RWPE1 (cell line): ENCODE measurements at places on chromosomes 6 and 20.

DNA sequence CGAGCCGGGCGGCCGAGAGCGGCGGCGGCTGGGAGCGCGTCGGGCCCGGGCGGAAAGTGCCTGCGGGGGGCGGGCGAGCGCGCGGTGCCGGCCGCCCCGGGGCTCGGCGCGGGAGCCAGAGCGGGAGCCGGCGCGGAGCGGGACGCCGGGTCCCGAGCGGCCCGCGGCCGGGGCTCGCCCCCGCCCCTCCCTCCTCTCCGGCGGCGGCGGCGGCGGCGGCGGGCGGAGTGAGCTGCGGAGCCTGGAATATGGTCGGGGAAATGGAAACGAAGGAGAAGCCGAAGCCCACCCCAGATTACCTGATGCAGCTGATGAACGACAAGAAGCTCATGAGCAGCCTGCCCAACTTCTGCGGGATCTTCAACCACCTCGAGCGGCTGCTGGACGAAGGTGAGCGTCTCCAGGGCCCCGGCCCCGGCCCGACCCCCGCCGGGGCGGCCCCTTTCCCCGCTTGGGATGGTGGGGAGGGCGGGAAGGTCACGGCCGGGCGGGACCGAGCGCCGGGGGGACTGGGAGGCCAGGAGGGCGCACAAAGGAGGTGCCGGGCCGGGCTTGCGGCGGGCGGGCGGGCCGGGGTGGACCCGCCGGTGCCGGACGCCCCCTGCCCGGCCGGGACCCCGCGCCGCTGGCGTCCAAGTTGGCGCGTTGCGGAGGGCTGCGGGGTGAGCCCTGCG lies 565 bp downstream of the QKI start:
- no peak for DNase-seq

DNA sequence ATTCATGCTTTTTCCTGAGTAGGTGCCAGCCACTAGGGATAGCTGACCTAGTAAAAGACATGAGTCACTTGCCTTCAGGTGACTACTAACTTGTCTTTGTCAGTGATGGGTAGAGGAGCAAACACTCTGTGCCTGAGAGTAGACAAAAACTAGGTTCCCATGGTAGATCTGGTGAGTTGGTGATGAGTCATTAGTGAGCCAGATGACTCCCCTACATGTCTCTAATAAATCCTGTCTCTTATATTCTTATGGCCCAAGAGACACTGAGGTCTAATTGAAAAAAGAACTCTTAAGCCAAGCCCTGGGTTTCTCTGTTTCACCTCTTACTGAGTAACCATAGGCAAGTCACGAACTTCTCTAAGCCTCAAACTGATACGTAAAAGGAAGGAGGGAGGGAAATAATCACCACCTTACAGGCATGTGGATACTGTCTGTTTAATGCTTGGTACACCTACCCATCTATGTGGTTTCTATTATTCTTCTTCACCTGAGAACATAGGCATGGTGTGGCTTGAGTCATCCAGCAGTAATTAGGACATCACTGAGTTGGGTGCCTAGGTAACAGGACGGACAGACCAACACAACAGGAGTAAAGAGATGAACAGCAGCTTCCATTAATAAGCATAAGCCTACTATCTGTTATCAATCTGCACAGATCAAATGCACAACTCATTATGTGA lies 20.3 kb downstream of the TTPAL start:
- DNase-seq: peak; percentile 97

- DNase-seq: no peak
Observed at GRCh38 chr6:134117409-134117808, 65.0 kb upstream of the SLC2A12 start.

- peak; percentile 44 for DNase-seq
Observed at GRCh38 chr6:142846883-142847287, 98.1 kb downstream of the HIVEP2 start.

GRCh38 chr6:130129762-130130246 lies 92.9 kb downstream of the SAMD3 start:
- DNase-seq: no peak

GRCh38 chr6:150086026-150086425 lies 17.1 kb upstream of the ULBP3 start:
- no peak for DNase-seq

DNA sequence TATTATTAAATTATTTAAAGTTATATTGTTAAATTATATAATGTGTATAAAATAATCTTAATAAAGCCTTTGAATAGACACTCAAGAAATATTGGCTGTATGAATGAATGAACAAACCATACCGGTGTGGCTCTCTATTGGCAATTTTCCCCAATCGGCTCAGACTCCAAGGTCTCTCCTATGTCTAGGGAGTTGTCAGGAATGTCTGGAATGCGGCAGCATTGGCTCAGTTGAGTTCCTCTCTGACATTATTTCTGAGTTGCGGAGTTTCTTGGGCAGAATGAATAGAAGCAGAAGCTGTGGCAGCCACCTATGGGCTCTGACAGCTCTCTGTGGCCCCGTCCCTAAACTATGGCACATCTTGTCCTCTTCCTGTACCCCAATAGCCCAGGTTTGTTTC lies 111.0 kb downstream of the SOBP start:
- peak; percentile 85 for DNase-seq

DNA sequence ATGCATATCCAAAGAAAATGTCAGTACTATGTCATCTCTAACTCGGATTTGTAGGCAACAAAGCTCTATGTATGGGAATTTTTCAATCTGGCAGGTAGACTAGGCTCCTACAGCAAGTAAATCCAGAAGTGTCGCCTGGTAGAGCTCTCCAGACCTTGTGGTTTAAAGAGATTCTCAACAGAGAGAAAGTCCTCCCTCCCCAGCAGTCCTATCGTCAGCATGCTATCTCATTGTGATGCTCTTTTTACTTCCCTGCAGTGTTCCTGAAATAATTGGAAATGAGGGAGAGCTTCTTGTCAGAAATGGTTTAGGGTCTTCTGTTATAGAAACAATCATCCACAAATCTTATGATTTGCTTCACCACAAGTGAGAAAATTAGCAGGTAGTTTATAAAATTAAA lies 395.4 kb downstream of the FRK start:
- DNase-seq: no peak
